Osteocyte (in vitro differentiated cells): ENCODE measurements at places on chromosomes 6 and 20. TPM values are rescaled to one million over a fixed set of nuclear protein-coding genes. Genes with fewer than 3 reads are reported as not detected.
A peak's percentile ranks its signal among the peaks of the same experiment; 100 is the strongest.

DNA sequence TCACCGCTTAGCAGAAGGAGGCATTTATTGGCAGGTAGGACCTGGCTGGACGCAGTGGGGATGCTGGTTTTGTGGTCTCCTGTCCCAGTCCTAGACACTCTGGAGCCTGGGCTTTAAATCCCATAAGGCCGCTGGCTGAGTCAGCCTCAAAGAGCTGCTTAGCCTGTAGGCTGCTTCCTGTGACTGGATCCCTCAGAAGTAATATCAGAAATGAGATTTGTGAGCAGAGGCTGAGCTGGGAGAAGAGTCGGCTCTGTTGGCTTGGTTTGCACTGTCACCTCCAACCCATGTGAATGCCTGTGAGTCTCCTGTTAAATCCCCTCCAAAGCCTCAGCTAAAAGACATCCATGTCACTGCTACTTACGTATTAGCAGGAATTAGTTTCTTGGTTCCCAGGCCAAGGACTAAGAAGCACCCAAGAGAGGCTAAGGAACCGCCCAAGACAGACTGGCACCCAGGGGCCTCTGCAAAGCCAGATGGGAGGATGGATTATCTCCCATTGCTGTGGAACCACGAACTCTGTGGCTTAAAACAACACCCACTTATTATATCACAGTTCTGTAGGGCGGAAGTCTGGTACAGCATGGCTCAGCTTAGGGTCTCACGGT, 289.4 kb downstream of the CDC5L start:
- DNase-seq: peak; percentile 40
- H3K36me3 ChIP-seq: no peaks in the 10 kb centered on the region
- H3K27ac ChIP-seq: no peak overlapping the region
- H3K4me3 ChIP-seq: no peak overlapping the region
- peaks cover 34% of the 10 kb centered on the region for H3K4me1 ChIP-seq

DNA sequence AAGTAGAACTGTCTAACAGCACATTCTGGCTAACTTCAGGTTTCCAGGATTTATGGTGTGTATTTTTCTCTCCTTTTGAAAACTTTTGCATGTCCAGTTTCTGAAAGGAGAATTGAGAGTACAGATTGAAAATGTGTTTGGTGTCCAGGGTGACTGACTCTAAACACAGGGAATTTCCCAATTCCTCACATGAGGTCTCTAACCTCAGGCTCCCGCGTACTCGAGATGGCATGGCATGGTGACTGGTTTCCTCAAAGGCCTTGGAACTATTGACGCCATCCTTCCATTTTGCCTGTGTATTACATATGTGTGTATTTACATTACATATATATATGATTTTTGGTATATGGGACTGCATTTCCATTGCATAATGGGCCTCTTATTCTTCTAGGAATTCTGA, 52.5 kb downstream of the PRND start:
- H3K36me3 ChIP-seq: no peaks in the 10 kb centered on the region
- no peak for DNase-seq
- H3K27me3 ChIP-seq: peaks cover 24% of the 10 kb centered on the region
- H3K27ac ChIP-seq: no peak overlapping the region

DNA sequence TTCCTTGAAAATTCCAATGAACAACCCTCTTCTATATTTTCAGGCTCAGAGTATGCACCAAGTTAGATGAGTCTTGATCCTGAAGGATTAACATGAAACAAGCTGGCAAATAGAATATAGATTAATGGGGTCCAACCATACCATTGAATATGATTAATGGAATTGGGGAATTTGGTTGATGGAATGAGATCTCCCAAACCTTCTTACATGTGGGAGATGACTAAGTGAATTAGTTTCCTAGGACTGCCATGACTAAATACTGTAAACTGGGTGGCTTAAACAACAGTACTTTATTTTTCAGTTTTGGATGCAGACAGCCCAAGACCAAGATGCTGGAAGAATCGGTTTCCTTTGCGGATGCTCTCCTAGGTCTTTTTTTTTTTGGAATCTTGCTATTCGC, 347.0 kb downstream of the QKI start:
- H3K4me3 ChIP-seq: no peak overlapping the region
- H3K27ac ChIP-seq: no peak overlapping the region
- peaks cover 29% of the 10 kb centered on the region for H3K4me1 ChIP-seq
- no peaks in the 10 kb centered on the region for H3K36me3 ChIP-seq
- H3K27me3 ChIP-seq: no peaks in the 10 kb centered on the region

- H3K36me3 ChIP-seq: no peaks in the 10 kb centered on the region
- H3K27me3 ChIP-seq: no peaks in the 10 kb centered on the region
- H3K4me3 ChIP-seq: no peak overlapping the region
- H3K4me1 ChIP-seq: peaks cover 13% of the 10 kb centered on the region
Observed at GRCh38 chr6:125987026-125987617, 782 bp downstream of the TRMT11 start.

DNA sequence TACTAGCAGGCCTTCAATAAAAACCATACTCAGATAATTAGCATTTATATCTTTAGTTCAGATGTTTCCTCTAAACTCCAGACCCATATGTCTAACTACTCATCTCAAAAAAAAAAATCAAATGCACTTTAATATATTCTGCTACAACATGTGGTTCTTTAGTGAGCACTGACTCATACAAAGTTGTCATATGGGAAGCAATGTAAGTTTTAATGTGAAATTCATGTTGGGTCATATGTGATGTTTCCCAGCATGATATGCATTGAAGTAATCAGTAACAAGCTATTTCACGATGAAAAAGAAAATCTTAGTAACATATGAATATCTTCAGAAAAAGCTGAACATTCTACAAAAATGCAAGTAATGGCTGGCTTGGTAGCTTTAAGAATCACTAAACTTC, 859.7 kb upstream of the ADGRB3 start:
- H3K4me3 ChIP-seq: no peak overlapping the region
- no peaks in the 10 kb centered on the region for H3K36me3 ChIP-seq
- H3K27ac ChIP-seq: no peak overlapping the region
- DNase-seq: no peak
- H3K4me1 ChIP-seq: peaks cover 3% of the 10 kb centered on the region

DNA sequence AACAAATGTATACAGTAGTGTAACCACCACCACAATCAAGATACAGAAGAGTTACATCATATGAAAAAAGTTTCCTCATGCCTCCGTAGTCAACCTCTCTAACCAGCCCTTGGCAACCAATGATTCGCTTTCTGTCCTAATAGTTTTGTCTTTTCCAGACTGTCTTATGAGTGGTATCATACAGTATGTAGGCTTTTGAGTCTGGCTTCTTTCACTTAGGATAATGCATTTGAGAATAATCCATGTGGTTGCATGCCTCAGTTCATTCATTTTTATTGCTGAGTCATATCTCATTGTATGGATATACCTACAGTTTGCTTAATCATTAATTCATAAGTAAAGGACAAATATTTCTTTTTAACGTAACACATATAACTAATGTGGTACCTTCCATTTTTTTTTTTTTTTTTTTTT, 86.4 kb upstream of the RIPOR2 start:
- H3K27me3 ChIP-seq: no peaks in the 10 kb centered on the region
- DNase-seq: no peak
- no peak overlapping the region for H3K4me3 ChIP-seq
- H3K36me3 ChIP-seq: no peaks in the 10 kb centered on the region

GRCh38 chr6:100457311-100457990, 7.3 kb downstream of the SIM1 start:
- peaks cover 25% of the 10 kb centered on the region for H3K4me1 ChIP-seq
- H3K36me3 ChIP-seq: peaks cover 20% of the 10 kb centered on the region
- peaks cover 60% of the 10 kb centered on the region for H3K27me3 ChIP-seq
- DNase-seq: no peak
- no peak overlapping the region for H3K4me3 ChIP-seq

DNA sequence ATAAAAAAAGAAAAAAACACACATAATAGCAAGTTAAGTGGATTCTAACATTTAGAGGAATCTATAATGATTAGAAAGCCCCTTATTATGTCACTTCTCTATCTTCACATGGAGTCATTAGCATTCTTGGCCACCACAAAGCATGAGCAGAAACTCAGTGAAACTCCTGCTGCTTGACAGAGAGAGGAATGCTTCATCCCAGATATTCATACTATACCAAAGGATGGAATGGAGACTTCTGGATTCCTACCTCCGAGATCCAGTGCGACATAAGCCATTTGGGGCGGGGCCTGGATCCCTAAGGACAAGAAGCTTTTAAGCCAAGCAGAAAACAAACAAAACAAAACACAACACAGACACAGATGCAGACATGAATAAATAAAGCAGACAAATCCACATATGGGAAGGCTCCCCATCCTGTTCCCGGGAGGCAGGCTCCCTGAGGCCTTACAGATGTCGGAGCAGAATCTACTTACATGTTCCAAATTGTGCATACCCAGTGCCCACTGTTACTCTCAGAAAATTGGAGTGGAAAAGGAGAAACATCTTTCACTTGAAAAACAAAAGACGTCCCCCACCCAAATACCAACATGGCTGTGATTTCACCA, 727.3 kb downstream of the MAFB start:
- peaks cover 32% of the 10 kb centered on the region for H3K4me1 ChIP-seq
- no peak overlapping the region for H3K27ac ChIP-seq
- no peak for DNase-seq
- no peak overlapping the region for H3K4me3 ChIP-seq
- H3K27me3 ChIP-seq: peaks cover 2% of the 10 kb centered on the region

GRCh38 chr6:33668914-33669313, 42.6 kb downstream of the UQCC2 start:
- H3K4me3 ChIP-seq: no peak overlapping the region
- H3K27me3 ChIP-seq: no peaks in the 10 kb centered on the region
- H3K4me1 ChIP-seq: peaks cover 23% of the 10 kb centered on the region
- peaks cover 11% of the 10 kb centered on the region for H3K36me3 ChIP-seq
- no peak overlapping the region for H3K27ac ChIP-seq

GRCh38 chr6:125078602-125079321, 74.8 kb upstream of the TPD52L1 start:
- H3K36me3 ChIP-seq: peaks cover 50% of the 10 kb centered on the region
- no peak for DNase-seq
- peaks cover 20% of the 10 kb centered on the region for H3K4me1 ChIP-seq
- H3K27ac ChIP-seq: no peak overlapping the region
- no peak overlapping the region for H3K4me3 ChIP-seq
- H3K27me3 ChIP-seq: no peaks in the 10 kb centered on the region

GRCh38 chr6:150764334-150765066, 101.0 kb upstream of the MTHFD1L start:
- no peak overlapping the region for H3K4me3 ChIP-seq
- no peak for DNase-seq
- no peaks in the 10 kb centered on the region for H3K36me3 ChIP-seq
- no peak overlapping the region for H3K27ac ChIP-seq

- H3K4me1 ChIP-seq: peaks cover 13% of the 10 kb centered on the region
- no peak for DNase-seq
- H3K27me3 ChIP-seq: no peaks in the 10 kb centered on the region
- H3K36me3 ChIP-seq: peaks cover 6% of the 10 kb centered on the region
- H3K4me3 ChIP-seq: no peak overlapping the region
- H3K27ac ChIP-seq: no peak overlapping the region
Observed at GRCh38 chr6:135910790-135911618, 59.5 kb downstream of the PDE7B start.

DNA sequence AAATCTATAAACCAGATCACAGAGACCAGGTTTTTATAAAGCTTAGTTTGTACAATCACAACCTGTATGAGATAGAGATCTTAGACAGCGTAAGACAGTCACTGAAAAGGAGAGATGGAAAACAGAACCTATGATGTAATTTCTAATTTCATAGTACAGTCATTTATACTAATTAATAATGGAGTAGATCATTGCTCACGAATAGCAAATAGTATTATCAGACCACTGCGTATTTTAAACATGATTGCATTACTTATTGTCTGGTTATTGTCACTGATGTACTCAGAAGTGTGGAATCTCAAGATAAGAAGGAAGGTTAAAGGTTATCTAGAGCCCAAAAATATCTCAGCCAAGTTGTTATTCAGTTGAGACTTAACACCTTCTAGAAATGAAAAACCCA, 115.6 kb downstream of the KHDC1L start:
- no peak overlapping the region for H3K4me3 ChIP-seq
- H3K4me1 ChIP-seq: no peaks in the 10 kb centered on the region
- no peaks in the 10 kb centered on the region for H3K27me3 ChIP-seq
- no peak overlapping the region for H3K27ac ChIP-seq

DNA sequence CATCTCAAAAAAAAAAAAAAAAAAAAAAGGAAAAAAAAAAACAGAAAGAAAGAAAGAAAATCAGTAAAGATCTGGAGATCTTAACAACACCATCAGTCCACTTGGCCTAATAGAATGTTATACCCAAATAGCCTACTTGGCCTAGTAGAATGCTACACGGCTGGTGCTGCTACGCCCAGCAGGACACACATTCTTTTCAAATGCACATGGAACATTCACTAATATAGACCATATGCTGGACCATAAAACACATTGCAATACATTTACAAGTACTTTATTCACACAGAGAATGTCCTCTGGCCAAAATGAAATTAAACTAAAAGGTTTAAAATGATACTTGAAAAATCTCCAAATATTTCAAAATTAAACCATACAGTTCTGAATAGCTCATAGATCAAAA, 80.0 kb upstream of the TNFAIP3 start:
- no peaks in the 10 kb centered on the region for H3K36me3 ChIP-seq
- no peaks in the 10 kb centered on the region for H3K27me3 ChIP-seq
- DNase-seq: no peak
- H3K4me3 ChIP-seq: no peak overlapping the region

DNA sequence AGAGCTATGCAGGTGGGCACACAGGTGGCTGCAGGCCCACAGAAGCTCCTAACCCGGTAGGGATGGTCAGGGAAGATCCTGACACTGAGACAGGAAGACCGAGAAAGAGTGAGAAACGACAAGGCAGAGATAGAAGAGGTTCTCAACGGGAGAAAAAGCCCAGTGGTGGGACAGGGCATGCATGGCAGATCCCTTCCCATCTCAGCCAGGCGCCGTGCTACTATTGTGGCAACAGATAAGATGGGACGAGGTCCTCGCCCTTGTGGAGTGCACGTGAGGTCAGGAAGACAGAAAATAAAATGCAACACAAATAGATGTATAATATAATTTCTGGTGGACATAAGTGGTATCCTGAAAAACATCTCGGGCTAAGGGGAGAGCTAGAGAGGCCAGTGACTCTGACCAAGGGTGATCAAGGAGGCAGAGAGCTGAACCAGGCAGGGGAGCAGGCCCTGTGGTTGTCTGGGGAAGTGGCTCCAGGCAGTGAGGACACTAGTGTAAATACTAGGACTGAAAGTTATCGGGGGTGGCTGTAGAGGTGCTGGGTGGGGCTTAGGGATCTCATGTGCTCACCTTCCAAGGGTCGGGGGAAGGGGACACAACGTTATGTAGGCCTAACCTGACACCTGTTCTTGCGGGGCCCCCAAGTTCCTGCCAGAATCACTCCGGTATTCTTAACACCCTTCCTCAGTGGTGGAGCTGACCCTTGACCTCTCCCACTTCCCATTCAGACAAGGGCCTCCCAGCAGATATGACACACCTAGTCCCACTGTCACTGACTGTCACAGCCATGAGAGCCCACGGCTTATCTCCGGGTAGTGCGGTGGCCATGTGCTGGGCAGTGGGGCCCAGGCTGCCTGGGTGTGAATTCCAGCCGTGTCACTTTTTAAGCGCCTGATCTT, 1.0 kb downstream of the SRXN1 start:
- H3K27me3 ChIP-seq: no peaks in the 10 kb centered on the region
- DNase-seq: no peak
- peak overlapping the region; percentile 75 for H3K4me3 ChIP-seq
- H3K27ac ChIP-seq: peak overlapping the region; percentile 72
- peaks cover 20% of the 10 kb centered on the region for H3K4me1 ChIP-seq
- H3K36me3 ChIP-seq: peaks cover 30% of the 10 kb centered on the region

Gene AGPAT4
- 8.3 and 10.1 TPM in 2 replicates for total RNA-seq

Gene NAA20
- total RNA-seq: 49.6 and 50.6 TPM in 2 replicates

Gene DLK2
- 0.43 TPM in 1 of 2 replicates, not detected in the other for total RNA-seq

Gene SCGN
- not detected in 2 replicates for total RNA-seq

Gene PACSIN1
- not detected in 2 replicates for total RNA-seq
